ENCODE measurements at places on chromosomes 13 and 19. TPM values are rescaled to one million over a fixed set of nuclear protein-coding genes. Genes with fewer than 3 reads are reported as not detected.

GRCh38 chr13:110187641-110188161 lies 119.3 kb downstream of the COL4A1 start:
- peak; percentile 72 for DNase-seq

DNA sequence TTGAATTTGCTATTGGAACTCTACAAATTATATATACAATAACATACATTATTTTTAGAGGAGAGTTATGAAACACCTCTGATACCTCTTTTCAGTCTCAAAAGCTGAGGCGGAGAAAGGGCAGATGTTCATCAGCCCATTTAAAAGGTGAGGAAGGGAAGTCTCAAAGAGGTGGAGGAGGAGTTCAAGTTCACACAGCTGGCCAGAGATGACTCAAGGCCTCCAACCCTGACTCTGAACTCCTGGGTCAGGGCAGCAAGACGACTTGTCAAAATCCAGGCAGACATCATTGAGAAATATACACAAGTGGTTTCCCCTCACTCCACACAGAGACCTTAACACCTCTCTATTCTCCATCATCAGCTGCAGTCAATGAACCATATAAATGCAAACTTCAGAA lies 2.1 kb downstream of the SIAH3 start:
- no peak for DNase-seq

ANKRD24 gene
- total RNA-seq, result 3.6 TPM

GRCh38 chr13:40706439-40706838 lies 40.0 kb upstream of the FOXO1 start:
- DNase-seq, result no peak

BCL3 gene
- 72.5 TPM for total RNA-seq

KANK3 gene
- total RNA-seq, result 25.7 TPM

DNA sequence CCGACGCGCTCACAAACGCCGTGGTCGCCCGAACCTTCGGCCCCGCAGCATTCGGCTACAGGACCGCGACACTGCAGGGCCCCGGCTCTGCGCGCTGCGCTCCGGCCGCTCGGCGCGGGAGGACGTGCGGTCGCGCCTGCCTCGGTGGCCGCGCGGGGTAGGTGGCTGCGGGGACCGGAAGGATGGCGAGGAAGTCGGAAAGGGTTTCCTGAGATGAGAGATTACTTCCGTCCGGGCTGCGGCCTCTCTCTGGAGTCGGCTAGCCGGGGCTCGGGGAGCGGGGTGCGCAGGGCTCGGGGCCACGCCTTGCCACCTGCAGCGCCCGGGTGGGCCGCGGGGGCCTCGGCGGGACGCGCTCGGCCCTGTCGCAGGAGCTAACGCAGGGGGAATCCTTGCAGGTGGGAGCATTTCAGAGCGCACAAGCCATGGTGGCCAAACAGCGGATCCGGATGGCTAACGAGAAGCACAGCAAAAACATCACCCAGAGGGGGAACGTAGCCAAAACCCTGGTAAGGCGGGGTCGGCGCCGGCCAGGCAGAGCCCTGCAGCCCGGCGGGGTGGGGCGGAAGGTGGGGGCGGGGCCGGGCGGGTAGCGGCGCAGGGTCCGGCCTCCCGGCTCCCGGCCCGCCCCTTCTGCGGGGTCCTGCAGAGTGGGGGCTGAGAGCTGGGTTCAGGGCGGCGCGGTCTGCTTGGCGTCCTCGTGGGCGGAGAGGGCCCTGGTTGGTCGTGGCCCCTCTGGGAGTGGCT lies at the start of gene SERP2:
SERP2 (plus strand) TSS at position 224 of the 747 bp plus-strand sequence; CDS start at position 426, 202 bp downstream.
- DNase-seq, result no peak

CDX2 gene
- total RNA-seq, result 1.3 TPM

- DNase-seq, result no peak
Measured at GRCh38 chr19:8243146-8243545, 34.0 kb downstream of the CERS4 start.

DNA sequence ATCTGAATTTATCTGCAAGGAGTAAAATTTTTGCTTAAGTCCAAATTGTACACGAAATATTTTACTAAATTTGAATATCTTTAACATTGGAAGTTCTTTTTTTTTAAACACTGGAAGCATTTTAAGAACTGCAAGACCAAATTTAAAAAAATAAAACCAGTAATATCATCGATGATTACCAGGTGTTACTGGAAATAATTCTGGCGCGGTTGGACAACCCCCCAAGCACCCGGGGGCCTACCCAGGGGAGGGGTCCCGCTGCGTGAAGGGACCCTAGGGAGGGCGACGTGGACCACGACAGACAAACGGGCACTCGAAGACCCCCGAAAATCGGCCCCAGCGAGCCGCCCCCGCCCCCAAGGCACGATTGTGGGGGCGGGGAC lies 12.6 kb upstream of the JSRP1 start:
- no peak for DNase-seq

DNA sequence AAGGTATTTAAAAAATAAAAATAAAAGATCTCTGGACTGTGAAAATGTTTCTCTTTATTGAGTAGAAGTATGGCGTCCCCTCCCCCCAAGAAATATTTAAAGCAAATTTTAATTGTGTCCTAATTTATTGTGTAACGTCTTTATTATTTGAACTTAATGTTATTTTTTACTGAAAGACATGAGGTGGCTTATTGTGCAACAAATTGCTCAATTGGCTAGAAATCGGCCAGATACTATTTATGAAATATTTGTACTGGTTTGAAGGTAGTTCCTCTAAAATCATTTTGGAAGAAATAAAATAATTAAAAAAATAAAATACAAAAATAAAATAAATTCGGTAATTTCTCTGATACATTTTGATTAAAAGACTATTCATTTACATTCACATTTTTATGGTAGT lies 162.3 kb downstream of the DACH1 start:
- no peak for DNase-seq

AMER2 gene
- not detected for total RNA-seq

- no peak for DNase-seq
Measured at GRCh38 chr13:34391076-34391475, 551.0 kb upstream of the NBEA start.

DNA sequence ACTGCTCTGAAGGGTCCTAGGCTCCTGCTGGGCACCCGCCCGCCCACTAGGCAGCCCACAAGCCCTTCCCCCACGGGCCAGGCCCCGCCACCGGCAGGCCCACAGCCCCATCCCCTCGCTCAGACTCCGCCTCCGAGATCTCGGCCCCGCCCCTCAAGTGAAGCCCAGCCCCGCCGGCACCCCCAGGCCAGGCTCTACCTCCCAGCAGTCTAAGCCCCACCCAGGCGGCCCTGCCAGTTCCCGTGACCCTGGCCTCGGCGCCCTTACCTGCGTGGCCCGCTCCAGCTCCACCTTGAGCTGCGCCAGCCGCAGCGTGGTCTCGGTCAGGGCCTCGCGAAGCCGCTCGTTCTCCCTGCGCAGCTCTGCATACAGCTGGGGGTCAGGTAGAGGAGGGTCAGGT lies 16.3 kb downstream of the EPS8L1 start:
- DNase-seq, result peak; percentile 12

GRCh38 chr19:10923260-10924112 lies 5.0 kb downstream of the YIPF2 start:
- no peak for DNase-seq

GRCh38 chr13:49472186-49472585 lies 23.6 kb upstream of the PHF11 start:
- DNase-seq, result no peak

DNA sequence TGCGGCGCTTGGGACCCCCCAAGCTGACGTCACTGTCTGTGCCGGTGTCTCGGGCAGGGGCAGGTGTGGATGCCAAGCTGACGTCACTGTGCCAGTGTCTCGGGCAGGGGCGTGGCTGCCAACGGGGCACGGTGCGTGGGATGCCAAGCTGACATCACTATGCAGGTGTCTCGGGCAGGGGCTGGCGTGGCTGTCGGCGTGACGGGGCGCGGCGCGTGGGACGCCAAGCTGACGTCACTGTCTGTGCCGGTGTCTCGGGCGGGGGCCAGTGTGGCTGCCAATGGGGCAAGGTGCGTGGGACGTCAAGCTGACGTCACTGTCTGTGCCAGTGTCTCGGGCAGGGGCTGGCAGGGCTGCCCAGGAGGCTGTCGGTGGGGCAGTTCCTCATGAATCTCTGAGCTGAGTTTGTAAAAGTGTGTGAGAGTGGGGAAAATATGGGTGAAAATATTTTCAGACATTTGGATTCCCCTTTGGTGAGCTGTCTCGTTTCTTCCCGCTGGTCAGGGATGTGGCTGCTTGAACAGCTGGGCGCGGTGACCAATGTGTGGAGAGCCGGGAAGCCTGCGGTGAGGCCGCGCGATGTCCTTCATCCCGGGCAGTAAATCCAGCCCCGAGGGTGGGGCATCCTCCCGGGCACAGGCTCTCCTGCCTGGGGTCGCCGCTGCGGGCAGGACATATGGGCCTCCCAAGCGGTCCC lies 25.2 kb downstream of the MCF2L start:
- DNase-seq, result no peak

- DNase-seq, result no peak
Measured at GRCh38 chr13:41603917-41604316, 146.6 kb downstream of the RGCC start.

DNA sequence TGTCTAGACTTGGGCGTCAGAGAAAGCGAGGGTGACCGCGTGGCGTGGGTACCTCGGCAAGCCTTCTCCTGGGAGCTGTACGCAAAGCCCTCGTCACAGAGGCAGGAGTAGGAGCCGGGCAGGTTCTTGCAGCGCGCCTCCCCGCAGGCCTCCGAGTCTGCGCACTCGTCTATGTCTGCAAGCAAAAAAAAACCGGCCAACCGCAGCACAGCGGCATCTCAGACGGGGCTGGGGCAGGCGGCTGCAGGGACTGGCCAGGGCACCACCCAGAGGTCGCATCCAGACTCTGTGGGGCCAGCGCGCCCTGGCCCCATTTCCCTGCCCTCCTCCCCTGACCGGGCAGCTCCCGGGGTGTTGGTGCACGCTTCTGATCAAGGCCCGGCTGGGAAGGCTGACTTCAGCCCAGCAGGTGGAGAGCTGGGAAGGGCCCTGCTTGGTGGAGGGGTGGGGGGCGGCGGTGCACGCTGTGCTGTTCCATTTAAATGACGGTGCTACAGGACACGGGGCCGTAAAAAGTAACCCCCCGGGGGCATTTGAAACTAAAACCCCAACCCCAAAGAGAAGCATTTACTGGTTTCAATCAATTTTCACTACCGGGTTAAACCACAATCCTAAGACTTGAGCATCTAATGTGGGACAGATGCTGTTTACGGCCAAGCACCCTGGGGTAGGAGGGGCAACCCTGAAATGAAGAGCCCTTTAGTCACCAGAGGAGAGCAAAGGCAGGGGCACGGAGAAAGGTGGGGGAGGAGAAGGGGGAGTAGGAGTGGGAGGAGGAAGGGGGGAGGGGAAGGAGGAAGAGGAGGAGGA lies 28.2 kb downstream of the GAS6 start:
- DNase-seq, result no peak

SHISA7 gene
- total RNA-seq, result not detected

DNA sequence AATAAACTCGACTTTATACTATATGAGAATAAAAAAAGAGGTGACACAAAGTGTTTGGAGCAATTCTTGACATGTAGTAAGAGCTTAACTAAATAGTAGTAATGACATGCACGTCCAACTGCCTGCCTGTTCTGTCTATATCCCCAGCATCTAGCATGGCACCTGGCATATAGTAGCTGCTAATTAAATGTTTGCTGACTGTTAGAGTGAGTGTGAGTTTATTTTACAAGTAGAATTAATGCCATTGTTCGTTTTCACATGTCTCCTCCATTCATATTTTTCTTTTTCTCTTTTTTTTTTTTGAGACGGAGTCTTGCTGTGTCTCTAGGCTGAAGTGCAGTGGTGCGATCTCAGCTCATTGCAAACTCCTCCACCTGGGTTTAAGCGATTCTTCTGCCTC lies 38.4 kb upstream of the RNF113B start:
- no peak for DNase-seq

GRCh38 chr13:45402641-45403040 lies 15.5 kb downstream of the SLC25A30 start:
- DNase-seq, result peak; percentile 19

DNA sequence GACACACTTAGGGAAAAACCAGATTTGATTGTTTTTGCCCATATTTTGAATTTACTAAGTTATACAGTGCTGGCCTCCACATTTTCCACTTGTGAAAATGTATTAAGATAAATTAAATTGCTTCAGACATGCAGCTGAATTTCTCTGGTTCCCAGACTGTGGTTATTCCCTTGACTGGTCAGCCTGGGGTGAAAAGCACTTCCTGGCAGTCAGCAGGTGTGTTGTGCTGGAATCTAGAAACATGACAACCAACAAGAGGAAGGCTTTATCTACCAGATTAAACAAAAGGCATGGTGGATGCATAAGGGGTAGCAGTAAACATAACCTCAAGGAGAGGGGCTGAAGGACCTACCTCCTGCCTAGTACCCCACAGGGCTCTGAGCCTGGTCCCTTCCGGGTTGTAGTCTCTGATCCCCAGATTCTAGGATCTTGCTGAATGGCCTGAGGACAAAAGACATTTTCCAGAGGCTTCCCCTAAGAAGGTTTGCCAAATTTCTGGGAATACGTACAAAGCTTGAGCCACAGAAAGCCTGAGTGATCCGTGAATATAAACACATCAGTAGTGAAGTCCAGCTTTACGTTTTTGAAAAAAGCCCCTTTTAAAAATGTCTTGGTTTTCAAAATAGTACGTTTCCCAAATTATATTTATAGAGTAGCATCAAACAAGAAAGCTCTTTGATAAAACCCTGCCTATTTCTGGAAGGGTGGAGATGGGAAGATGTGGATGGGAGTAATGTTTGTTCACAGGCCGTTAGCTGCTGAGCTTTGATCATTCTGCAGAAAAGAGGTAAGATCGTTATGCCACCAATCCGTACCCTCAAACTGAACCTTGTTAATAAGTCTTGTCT lies 133.4 kb downstream of the LACC1 start:
- DNase-seq, result no peak

FGF21 gene
- total RNA-seq, result not detected

DNA sequence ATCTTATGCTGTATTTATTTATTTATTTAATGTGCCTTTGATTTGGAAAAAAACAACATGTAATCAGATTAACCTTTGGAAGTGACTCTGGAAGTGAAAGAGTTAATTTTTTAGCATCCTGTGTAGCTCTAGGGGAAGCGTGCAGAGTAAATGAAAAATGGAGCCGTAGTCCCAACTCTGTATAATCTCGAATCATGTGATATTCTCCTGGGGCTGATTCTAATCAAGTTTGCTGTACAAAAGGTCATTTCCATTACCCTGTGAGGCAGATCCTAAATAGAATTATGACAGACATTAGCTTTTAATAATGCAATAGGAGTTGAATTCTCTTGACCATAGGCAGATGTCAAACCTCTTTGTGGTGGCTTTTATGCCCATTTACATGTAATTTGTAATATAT lies 238.6 kb upstream of the CSNK1A1L start:
- DNase-seq, result no peak

NKPD1 gene
- total RNA-seq, result not detected

GRCh38 chr19:14366529-14366928 lies 14.7 kb upstream of the ADGRE5 start:
- peak; percentile 75 for DNase-seq
